ENCODE measurements at places on chromosomes 7 and 10.

DNA sequence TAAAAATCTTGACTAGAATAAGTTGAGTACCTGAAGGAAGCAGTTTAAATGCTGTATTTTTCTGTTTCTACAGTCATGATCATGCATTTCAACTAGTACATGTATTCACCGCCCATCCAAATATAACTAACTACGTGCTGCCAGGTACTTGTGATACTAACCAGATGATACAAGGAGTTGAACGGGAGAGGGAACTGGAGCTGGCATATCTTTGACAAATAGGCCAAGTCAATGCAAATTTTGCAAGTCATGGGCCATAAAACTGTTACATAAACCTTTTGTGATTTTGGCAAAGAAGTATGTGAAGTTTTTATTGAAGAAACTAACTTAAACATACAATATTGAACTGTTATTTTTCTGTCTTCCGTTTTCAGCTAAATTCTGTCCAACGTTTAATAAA, 14.5 kb downstream of the NUP42 start:
- DNase-seq, result no peak

- DNase-seq, result no peak
Observed at GRCh38 chr7:46139079-46139478, 218.0 kb upstream of the IGFBP3 start.

GRCh38 chr7:136446751-136447150, 421.7 kb upstream of the CHRM2 start:
- DNase-seq, result no peak

DNA sequence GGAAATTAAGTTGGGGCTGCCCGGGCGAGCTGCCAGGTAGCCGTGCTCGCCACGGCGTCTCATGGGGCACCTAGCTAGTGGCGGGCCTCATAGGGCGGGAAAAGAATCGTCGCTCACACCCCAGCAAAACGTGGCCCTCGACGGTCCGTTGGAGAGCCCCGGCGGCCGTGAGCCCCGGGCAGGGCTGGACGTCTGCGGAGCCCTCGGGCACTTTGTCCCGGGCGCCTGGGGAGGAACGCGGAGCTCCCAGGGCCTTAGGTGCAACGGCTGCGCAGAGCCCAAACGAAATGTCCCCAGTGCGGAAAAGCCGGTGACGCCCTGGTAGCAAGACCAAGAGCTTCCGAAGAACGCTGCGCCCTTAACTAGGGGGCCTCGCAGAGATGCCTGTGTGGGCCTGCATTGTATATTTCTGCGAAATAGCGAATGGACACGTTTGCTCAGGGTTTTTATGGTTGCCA, 866 bp upstream of the SFMBT2 start:
- DNase-seq, result no peak

- no peak for DNase-seq
Observed at GRCh38 chr10:80164596-80164995, 32.1 kb downstream of the PLAC9 start.

- no peak for DNase-seq
Observed at GRCh38 chr7:1355568-1356340, 103.5 kb downstream of the MICALL2 start.

DNA sequence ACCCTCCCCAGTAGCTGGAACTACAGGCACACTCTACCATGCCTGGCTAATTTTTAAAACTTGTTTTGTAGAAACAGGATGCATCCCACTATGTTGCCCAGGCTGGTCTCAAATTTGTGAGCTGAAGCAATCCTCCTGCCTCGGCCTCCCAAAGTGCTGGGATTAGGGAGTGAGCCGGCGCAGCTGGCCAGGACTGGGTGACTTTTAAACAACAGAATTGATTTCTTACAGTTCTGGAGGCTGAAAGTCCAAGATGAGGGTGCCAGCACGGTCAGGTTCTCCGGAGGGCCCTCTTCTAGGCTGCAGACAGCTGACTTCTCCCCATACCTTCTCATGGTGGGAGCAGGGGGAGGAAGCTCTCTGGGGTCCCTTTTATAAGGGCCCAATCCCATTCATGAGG, 75.2 kb upstream of the CHST15 start:
- DNase-seq, result peak; percentile 51

DNA sequence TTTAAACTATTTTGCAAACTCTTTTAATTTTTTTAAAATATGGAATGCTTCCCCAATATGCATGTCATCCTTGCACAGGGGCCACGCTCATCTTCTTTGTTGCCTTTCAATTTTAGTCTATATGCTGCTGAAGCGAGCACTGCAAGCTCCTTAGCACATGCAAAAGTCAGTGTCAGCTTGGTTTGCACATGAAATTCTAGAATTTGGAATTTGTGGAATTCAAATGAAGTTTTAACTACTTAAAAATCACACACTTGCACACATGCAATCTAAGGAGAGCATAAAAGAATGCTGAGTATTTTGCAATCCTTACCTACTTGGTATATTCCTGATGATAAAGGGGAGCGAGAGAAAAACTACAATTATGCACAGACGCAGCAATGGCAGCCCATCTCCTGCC, 78.3 kb upstream of the ATP6V0A4 start:
- DNase-seq, result no peak

DNA sequence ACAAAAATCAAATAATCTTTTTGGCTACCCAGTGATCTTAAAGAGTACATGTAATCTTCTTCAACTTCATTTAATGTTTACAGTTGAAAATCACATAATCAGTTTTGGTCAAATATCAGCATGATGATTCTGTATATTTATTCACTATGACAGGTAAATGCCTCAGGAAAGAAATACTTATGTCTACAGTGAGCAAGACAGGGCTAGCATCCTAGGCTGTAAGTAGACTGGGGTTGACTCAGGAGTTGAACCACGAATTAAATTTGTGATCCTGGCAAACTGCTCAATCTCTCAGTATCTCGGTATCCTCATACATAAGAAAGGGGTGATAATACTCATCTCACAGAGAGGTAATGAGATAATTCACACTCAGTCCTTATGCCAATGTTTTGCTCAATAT, 71.8 kb downstream of the SEMA3D start:
- DNase-seq, result no peak

DNA sequence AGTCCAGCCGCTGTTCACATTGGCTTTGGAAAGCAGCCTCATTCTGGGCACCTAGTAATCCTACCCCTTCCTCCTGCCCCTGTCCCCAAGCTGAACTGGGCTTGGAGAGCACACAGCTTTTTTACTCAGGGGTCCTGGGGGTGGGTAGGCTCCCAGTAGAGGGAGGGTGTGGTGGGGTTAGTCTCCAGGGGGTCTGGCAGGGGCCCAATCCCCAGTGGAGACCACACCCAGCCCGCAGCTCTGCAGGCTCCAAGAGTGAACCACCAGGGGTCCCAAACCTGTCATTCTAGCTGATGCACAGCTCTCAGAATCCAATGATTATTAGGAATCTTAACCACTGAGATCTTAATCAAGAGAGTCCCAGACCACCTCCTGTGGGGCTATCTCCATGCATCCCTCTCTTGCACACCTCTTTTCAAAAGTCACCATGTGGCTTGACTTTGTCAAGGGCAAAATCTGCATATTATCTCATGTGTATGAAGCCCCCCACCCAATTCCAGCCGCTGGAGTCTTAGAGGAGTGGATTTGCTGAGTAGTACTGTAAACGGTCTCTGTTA, 2.7 kb downstream of the HOXA11 start:
- DNase-seq, result peak; percentile 67

- no peak for DNase-seq
Observed at GRCh38 chr7:155181768-155182167, 111.6 kb downstream of the HTR5A start.

GRCh38 chr7:148356303-148356702, 234.3 kb upstream of the C7orf33 start:
- no peak for DNase-seq

GRCh38 chr7:77699056-77699455, 2.8 kb downstream of the RSBN1L start:
- DNase-seq, result no peak

DNA sequence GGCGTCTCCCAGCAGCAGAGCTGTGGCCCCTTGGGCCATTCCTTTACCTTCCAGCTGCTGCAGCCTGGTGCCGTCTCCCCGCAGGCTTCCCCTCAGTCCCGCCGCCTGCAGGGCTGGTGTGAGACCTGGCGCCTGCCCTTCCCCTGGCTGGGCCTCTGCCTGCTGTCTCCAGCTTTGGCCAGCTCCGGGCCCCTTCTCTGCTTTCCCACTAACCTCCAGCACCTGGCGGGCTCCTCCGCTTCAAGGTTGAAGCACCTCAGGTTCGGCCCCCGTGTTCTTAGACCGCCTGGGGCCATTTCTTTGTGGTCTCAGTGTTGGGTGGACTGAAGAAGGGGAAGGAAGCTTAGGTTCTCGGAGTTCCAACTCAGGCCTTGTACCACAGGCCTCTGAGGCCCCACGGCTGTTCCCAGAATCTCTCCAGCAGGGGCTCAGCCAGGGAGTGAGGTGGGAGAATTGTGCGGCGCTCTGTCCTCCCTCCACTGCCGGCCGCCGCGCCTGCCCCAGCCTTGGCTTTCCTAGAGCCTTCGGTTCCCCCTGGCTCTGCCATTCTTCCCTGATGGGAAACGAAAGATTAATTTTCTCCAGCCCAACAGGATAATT, 30.3 kb downstream of the GBX1 start:
- DNase-seq, result peak; percentile 78

GRCh38 chr7:110600956-110601355, 490.0 kb upstream of the LRRN3 start:
- DNase-seq, result no peak

DNA sequence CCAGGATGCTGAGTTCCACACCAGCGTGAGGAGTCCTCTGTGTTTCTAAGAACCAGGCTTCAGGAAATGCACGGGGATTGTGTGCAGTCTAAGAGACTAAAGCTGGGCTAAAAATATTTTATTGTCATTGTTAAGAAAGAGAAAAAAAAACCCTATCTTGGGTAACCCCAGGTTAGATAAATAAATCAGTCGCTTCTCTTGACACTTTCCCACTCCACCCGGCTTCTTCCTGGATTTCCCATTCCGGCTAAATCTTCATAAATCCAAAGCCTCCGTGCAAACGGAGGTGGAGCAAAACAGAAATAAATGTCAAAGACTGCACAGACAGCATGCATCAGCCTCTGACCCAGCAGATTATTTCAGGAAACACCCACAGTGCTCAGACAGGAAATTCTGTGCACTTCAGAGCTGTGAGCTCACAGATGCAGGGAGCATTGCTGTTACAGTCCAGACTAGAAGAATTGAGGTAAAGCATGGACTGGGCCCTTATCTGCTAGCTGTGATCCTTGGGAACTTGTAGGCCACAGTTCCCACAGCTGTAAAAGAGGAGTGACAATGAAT, 44.8 kb upstream of the GRID1 start:
- DNase-seq, result no peak

- DNase-seq, result no peak
Observed at GRCh38 chr10:69329721-69330178, 51.5 kb downstream of the HK1 start.

GRCh38 chr7:38129579-38129978, 48.5 kb upstream of the STARD3NL start:
- DNase-seq, result no peak

DNA sequence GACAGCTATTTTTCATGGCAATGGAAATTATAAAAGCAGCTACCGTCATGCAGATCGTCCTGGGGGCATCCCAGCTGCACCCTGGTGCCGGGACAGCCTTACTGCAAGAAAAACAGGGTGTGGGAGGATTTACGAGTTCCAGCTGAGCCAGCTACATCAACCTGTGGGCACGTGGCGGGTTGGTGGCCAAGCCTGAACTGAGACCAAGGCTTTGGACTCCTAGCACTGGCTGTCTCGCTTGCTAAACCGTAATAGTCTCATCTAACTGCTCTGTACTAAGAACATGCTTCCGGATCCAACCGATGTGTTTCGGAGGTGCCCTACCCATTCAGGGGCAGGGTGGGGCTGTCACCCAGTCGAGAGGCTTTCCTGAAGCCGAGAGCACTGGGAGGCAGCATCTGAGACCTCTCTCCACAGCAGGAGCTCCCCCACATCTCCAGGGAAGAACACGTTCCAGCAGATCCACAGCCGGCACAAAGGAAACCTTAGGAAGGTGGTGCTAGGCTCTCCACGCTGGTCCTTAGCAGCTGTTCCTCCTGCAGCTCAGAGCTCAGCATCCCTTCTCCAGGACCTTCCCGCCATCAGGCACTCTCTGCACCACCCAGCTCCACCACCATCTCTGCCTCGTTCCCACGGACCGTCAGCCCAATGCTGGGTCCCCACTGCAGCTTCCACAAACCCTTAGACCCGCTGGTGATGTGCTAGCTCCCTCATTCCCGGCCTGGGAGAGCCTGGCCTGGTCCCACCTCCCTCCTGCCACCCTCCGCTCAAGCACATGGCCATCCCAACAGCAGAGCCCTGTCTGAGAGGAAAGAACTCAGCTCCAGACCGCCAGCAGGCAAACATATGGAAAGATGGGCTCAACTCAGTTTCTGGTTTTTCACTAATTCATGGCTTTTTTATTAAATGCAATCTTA, 158.5 kb downstream of the PTPRN2 start:
- peak; percentile 77 for DNase-seq

DNA sequence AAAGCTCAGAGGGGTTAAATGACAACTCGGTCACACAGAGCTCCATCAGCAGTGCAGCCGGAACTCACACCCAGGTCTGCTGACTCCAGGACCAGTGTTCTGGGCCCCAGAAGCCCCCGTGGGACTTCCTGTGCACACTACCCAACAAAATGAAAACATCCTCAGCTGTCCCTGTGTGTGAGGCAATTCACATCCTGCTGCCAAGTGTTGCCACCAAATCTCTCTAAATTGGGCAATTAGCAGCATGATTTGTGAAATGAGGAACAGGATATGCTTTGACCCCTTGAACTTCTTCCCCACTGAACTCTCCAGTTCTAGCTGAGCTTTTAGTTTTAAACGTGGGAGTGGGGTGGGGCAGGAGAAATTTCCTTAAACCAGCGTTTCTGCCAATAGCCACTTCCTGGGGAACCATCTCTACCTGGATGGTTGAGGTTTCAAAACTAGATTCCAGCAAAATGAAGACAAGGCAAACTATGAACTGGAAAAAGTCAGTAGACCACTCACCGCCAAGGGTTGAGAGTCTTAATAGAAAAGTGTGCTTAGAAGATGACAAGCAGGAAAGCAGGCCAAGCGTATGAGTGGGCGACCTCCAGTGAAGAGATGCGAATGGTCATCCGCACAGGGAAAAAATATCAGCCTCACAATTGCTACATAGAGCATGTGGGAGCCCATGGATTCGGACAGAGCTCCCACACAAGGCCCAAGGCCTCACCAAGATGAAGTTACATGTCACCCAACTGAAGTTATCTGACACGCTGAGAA, 51.9 kb upstream of the CHST15 start:
- no peak for DNase-seq

- DNase-seq, result no peak
Observed at GRCh38 chr7:137386966-137387365, 43.4 kb upstream of the PTN start.

DNA sequence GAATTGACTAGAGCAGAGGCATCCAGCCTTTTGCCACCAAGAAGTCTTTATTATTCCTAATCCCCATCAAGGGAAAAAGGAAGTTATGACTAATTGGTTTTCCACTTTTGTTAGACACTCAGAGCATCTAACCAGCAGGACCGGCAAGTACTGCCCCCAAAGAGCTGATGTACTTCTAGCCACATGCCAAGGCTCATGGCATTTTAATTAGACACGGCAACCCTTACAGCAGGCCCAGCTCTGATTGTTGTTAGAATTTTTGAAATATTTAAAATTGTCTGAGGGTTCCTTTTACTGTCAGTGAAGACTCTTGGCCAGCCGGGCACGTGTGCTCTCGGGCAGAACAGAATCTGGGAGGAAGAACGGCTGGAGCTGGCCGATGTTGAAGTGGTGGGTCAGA, 114.8 kb downstream of the SPAG6 start:
- no peak for DNase-seq

- no peak for DNase-seq
Observed at GRCh38 chr10:79286318-79286951, 60.8 kb upstream of the PPIF start.

GRCh38 chr10:27481486-27481885, 22.6 kb upstream of the RAB18 start:
- no peak for DNase-seq

Data from mesenteric fat pad (tissue), 1 donor.